ENCODE measurements at places on chromosomes 3 and 15. TPM values are rescaled to one million over a fixed set of nuclear protein-coding genes. Genes with fewer than 3 reads are reported as not detected.

DNA sequence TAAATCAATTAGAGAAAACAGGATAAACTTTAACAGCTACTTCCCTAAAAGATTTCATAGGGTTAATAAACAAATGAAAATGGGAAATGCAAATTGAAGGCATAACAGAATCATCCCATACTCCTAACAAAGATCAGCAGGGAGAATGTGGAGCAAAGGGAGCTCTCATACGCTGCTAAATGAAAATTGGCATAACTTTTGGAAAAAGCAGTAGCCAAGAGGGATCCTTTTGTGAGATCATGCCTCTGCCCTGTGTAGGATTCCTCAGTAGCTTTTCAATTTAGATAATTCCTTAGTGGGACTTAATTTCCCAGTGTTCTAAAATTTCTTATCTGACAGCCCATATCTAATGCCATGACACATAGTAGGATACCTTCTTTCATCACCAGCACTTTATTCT lies 18.2 kb downstream of the NIPA2 start:
- H3K4me1 ChIP-seq, result no peaks in the 10 kb centered on the region
- H3K27me3 ChIP-seq, result no peaks in the 10 kb centered on the region
- H3K4me3 ChIP-seq, result no peak overlapping the region
- no peak for DNase-seq
- H3K27ac ChIP-seq, result no peak overlapping the region

NPAP1 gene
- 0.14 TPM for total RNA-seq

TERC gene
- 8.6 TPM for total RNA-seq

DNA sequence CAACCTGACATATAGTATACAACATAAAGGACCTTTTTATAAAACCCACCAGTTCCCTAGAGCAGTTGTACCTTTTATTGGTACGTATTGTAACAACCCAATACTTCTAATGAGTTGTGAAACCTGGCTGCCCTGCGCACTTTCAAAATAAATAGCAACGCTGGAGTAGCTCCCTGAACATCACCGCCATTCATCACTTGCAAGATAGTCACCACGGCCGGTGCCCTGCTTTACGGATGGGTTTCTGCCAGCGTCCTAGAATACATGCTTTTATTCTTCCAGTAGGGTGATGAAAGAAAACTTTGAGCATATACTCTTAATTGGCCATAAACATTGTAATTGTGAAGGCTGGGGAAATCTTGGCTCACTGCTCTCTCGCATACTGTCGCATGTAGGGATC lies 220.7 kb downstream of the TBL1XR1 start:
- H3K4me3 ChIP-seq, result no peak overlapping the region
- H3K27ac ChIP-seq, result no peak overlapping the region
- H3K4me1 ChIP-seq, result no peaks in the 10 kb centered on the region
- no peak for DNase-seq

DNA sequence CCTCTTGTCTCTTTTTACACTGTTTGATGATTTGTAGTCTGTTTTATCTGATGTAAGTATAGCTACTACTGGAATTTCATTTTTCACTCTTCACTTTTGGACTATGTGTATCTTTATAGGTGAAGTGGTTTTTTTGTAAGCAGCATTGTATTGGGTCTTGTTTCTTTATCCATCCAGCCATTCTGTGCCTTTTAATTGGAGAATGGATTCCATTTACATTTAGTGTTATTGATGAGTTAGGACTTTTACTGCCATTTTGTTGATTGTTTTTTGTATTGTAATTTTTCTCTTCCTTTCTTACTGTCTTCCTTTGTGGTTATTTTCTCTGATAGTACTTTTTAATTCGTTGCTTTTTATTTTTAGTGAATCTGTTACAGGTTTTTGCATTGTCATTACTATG lies 54.5 kb downstream of the RNF13 start:
- H3K27ac ChIP-seq, result no peak overlapping the region
- H3K4me1 ChIP-seq, result no peaks in the 10 kb centered on the region
- no peak overlapping the region for H3K4me3 ChIP-seq
- no peaks in the 10 kb centered on the region for H3K36me3 ChIP-seq
- no peak for DNase-seq

- H3K36me3 ChIP-seq, result peaks cover 41% of the 10 kb centered on the region
- no peaks in the 10 kb centered on the region for H3K4me1 ChIP-seq
- DNase-seq, result peak; percentile 88
- H3K27me3 ChIP-seq, result no peaks in the 10 kb centered on the region
- peak overlapping the region; percentile 100 for H3K27ac ChIP-seq
These were observed 590 bp downstream of the POLR2H start for GRCh38 chr3:184361932-184362667.

DNA sequence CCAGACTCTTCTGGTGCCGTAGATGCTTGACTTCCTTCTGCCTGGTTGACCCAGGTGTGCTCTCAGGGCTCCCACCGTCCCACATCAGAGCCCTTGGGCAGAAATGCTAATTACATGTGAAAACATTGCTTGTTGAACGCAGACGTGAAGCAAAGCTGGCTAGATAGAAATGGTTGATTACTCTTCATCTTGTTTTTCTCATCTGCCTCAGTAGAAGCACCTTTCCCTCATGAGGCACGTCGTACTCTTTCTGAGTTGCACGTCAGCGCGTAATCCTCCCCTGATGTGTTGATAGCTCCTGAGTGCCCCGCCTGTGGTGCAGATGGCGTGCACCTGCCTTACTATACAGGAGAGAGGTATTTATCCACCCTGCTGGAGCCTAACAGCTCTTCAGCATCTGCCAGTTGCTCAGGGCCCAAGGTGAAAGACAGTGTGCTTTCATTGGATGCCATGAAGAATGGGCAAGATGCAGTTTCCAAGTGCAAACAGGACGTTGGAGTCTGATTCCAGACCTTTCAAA lies 18.1 kb downstream of the MAP6D1 start:
- no peaks in the 10 kb centered on the region for H3K27me3 ChIP-seq
- DNase-seq, result no peak
- H3K27ac ChIP-seq, result no peak overlapping the region
- no peaks in the 10 kb centered on the region for H3K4me1 ChIP-seq

DNA sequence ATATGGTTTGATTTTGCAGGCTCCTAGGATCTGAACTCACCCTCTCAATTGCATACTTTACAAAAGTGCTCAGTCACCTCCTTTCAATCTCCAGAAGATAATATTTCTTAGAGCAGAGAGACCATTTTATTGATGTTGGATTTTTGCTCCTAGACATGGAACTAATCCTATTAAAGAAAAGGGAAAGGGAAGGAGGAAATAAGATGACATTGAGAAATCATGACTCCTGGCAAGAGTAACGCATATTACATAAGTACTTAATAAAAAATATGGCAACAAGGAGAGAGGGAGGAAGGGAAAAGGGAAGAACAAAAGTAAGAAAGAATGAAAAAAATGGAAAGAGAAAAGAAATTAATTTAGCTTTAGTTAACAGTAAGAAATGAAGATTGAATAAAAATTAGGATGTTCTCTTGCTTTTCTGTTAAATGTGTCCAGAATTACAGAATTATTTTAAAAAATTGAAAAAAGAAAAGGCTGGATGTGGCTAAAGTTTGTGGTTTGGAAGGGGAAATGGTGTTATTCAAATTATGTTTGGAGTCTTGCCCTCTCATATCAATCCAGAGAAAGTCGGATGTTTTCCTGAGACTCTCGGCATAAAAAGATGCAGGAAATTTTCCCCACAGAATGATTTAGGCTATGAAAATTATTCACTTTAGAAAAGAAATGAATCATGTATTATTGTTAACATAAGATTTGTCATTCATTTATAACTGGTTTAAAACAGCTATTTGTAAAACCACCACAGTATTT lies 474.0 kb downstream of the FGF12 start:
- DNase-seq, result no peak
- H3K36me3 ChIP-seq, result no peaks in the 10 kb centered on the region
- no peaks in the 10 kb centered on the region for H3K4me1 ChIP-seq
- H3K4me3 ChIP-seq, result no peak overlapping the region

GRCh38 chr3:59873576-59874230 lies 823.9 kb upstream of the CFAP20DC start:
- H3K36me3 ChIP-seq, result no peaks in the 10 kb centered on the region
- no peak overlapping the region for H3K27ac ChIP-seq
- H3K4me1 ChIP-seq, result peaks cover 4% of the 10 kb centered on the region

DNA sequence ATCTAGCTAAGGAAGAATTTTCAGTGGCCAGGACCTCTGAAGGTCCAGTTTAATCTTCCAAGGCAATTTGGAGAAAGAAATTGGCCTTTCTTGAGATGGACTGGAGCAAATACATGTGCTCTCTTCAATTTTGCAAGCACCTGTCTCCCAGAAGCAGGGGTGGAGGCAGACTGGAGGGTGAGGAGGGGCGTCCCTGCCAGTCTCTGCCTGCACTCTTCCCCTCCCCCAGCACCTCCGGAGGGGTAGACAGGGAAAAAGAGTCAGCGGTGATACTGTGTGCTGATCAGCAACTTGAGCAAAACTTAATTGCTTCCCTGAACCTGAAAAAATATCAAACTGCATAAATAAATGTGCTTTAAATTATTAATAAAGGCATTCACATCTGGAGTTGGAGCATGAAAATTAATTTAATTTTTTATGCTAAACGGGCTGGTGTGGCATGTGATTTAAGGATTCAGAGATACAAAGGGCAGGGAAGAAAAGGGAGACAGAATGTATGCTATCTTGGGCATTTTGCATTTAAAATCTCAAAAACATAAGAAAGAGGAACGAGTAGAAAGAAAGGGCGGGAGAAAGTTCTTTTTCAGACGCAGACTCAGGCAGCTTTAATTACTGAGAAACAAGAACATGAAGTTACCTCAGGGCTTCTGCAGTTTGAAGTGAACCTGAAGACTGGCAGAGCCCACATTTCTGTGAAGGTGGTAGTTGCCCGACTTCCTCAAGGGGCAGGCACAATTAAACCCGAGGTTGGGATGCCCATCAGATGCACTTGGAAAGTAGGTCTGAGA lies 319.7 kb downstream of the UACA start:
- H3K27ac ChIP-seq, result no peak overlapping the region
- DNase-seq, result no peak
- peaks cover 9% of the 10 kb centered on the region for H3K4me1 ChIP-seq
- H3K36me3 ChIP-seq, result no peaks in the 10 kb centered on the region

GOLGA6L24 gene
- total RNA-seq, result not detected

All from endodermal cell (in vitro differentiated cells).